ENCODE measurements at places on chromosomes 3 and 15.

DNA sequence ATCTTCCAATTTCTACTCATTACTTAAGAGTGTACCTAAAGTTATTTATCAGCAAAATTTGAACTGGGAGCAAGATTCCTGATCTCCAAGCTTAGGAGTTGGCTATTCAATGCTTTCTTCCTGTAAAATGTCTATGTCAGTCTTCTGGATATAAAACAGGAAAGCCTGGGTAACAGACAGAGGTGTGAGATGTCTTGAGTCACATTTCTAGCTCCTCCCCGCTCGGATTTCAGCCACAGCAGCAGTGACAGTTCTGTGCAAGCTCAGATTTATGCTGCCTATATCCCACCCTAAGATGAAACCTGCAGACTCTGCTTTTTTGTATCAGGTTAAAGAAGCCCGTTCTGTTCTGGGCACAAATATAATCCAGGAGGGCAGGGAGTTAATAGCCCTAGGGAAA lies 2.1 kb upstream of the ARMC8 start:
- DNase-seq: no peak

DNA sequence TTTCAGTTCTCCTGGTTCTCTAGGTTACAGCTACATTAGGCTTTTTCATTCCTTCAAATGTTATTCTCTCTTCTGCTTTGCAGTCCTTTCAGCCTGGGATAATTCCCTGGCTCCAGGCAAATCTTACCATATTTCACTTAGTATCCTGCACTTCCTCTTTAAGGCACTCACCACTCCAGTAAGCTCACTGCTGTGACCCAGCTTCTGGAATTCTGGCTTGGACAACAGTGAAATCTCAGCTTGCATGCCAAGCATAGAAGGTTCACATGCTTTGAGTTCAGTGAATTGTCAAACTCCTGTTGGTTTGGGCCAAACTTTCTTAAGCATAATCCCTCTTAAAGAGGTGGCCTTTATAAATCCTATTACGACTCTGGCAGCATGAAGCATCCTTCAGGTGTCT lies 69.4 kb downstream of the SCN10A start:
- no peak for DNase-seq

GRCh38 chr3:67335813-67336212 lies 318.6 kb downstream of the SUCLG2 start:
- DNase-seq: no peak

DNA sequence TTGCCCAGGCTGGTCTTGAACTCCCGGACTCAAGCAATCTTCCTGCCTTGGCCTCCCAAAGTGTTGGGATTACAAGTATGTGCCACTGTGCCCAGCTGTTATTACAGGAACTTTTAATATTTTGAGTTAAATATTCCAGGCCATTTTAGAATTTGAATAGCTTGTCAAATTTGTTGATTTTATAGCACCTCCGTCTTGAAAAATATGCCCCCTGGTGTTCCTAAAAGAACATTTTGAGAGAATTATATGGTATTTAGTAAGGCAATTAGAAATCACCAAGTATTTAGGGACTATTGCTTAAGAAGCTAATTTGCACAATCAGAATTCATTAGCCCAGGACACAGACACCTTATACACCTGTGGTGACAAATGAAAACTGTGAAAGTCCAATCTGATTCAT lies 23.7 kb downstream of the PDE8A start:
- DNase-seq: no peak

- no peak for DNase-seq
Observed at GRCh38 chr3:373193-373779, 176.7 kb downstream of the CHL1 start.

GRCh38 chr3:190883973-190884832 lies 21.7 kb upstream of the GMNC start:
- peak; percentile 40 for DNase-seq

DNA sequence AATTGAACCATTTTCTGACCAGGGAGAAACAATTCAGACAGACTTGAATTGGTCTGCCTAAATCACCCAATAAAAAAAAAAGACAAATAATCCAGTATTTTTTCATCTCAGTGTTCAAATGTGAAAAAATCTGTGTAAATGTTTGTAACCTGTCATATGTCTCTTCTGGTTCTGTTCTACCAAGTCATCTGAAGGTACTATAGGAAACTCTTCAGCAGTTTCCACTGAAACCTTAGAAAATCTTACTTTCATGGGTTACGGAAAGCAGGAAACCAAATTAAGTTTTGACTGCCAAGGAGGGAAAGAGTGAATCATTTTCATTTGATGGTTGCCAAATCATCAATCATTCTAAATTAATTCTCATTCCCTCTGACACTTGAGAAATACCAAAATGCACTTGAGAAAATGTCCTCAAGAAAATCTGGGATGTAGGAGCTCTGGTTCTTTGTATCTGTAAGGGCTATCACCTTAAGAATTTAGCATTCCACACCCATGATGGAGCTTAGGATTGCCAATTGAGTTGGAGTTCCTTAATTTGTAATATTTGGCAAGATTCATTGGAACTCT lies 278.2 kb upstream of the KCNH8 start:
- no peak for DNase-seq

DNA sequence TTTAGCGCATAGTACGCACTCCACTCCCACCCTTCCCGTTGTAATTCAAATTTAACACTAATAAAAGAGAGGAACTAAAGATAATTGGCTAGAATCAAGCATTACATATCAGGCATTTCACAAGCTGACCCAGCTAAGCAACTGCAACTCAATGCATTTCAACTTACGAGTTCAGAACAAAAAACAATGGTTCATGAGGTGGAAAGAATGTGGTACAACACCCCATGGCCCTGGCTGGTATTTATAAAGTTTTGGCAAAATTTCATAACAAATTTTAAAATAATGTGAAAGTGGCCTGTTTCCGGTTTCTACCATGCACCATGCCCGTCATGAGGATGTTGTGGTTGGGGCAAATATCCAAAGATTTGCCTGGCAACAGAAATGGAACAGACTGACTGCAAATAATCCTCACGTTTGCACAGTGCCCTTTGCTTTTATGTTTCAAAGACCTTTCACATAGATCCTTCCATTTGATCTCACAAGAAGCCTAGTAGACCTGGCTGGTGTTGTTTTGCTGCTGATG lies 455.3 kb upstream of the NR2F2 start:
- no peak for DNase-seq

DNA sequence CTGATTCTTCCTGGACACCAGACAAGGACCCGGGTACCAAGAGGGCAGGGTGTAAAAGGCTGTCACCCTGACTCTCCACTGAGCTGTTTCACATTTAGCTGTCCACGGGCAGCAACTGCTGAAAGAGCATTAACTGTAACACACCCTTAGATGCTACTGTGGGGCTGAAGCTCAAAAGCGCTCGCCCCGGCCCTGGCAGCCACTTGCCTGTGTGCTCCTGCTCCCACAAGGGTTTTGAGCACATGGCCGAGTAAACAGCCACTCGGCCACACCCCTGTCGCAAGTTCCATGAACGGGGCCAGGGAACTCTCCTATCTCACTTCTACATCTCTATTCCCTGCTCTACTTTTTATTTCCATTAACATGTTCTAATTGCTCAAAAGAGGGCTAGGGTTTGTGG lies 421.7 kb downstream of the TUSC7 start:
- no peak for DNase-seq

DNA sequence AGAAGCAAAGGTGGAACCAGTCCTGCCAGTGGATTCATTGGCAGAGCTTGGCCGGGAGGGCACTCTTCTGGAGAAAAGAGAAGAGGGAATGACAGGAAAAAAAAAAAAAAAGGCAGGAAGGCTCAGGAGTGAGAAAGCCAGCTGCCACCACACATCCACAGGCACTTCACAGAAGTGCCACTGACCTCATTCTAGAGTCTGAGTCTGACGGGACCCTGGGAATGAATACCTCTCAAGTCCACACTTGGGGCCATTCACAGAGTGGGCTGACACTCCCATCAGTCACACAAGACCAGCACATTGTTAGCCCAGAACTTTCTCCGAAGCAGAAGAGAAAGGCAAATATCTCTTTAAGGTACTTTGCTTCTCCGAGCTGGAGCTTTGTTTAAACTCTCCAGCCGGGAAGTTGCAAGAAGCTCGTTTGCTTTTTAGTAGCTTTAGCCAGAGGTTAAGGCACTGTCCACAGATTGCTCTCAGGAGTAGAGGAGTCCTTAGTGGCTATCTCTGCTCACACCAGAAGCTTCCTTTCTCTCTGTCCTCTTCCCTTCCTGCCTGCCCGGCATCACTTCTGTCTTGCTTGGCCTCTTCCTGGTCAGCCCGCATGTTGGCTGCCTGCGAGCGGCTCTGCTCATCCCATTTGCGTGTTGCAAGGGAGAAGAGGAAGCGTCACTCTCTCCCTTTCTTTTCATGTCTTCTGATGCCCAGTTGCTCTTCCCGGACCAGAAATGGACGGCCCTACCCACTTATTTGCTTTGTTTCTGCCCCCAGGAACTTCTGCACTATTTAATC lies 53.8 kb downstream of the CMTM6 start:
- no peak for DNase-seq
